ENCODE measurements at places on chromosomes 12 and 14.

GRCh38 chr14:102622262-102622885, 29.9 kb downstream of the RCOR1 start:
- no peak for DNase-seq

DNA sequence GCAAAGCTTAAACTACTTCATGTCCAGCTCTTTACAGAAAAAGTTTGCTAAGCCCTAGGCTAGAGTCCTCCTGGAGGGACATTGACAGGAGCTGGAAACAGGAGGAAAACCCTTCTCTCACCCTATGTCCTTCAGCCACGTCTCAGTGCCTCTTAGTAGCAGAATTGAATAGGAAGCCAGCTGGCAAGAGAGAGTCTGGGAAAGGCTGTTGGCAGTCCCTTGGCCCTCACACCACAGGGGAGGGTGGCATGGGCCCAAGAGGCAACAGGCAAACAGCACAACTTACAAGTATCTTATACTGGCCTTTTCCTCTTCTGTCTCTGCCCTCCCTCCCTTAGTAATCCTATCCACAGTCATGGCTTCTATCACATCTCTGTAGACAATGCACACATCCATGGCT, 27.7 kb upstream of the DHRS2 start:
- no peak for DNase-seq

DNA sequence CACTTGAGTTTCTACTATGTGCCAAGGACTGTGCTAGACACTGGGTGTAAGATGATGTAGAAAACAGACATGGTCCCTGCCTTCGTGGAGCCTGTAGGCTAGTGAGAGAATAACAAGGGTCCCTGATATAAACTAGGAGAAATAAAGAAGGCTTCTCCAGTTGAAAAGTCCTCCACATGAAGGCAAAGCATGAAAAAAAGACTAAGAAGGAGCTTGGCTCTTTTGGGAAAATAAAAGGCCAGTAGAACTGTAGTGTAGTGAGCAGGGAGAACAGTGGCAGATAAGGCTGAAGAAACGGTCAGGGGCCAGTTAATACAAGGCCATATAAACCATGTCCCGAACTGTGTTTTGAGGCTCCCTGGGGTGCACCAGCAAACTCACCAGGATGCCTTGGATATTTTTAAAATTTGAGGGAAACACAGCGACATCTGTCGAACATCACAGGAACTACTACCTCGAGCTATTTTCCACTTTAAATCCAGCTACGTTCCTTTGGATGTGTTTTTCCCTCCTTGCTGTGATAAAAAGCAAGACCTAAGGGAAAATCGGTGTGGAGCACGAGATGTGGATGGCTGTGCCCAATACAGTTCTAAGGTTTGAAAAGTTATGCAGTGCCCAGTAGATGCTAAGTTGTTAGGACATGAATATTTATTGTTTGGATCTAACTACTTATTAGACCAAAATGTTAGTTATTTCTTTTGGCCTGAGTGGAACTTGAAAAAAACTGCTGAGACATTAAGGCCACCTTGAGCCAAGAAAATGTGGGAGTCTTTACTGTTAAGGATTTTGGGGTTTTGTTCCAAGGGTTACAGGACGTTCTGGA, 8.5 kb upstream of the CFL2 start:
- DNase-seq = no peak

DNA sequence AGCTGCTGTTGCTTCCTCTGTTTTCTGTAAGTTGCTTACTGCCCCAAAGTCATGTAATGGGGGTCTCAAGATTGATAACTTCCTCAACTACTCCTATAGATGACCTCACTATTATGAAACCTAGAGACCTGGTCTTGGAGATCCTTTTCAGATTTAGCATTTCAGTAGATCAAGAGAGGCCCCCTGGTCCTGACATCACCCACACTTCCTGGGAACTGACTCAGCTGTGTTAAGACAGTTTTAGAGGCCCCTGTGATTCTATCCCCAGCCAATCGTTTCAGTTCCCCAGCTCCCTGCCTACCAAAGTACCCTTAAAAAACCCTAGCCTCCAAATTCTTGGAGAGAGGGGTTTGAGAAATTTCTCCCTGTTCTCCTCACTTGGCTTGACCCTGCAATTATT, 9.2 kb upstream of the ARG2 start:
- no peak for DNase-seq

DNA sequence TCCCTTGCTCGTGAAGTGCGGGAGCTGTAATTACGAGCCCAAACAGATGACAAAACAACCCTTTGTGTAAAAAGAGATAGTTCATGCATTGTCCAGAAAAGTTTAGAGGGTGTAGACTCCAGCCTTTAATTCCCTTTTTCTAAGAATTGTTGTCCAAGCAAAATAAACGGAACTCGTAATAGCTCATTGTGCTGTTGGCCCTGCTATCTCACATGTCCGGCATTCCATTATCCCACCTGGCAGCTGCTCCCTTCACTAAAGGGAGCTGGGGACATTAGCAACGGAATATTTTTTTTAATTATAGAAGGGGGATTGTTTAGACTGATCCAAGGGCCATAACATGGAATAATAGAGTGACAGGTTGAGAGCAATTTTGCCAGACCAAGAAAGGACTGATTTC, 277.5 kb upstream of the TBX3 start:
- DNase-seq = no peak
